ENCODE measurements at places on chromosomes 2 and 18.

DNA sequence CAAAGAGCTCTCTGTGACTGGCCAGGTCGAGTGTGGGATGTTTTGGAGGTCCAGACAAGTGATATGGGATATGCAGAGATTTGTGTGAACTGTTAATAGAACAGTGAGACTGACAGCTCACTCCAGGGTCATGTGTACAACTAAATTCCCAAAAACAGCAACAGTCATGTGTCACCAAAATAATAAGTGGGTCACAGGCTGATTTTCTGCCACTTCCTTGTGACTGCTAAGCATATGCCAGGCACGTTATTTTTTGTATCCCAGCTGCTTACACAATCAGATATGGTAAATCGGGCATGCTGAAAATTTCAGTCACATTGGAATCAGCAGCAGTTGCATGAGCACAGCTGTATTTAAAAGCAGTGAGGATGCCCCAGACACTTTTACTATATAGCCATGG lies 198.7 kb downstream of the PTGR3 start:
- DNase-seq, result no peak

GRCh38 chr2:83665154-83665553 lies 793.9 kb downstream of the SUCLG1 start:
- no peak for DNase-seq

DNA sequence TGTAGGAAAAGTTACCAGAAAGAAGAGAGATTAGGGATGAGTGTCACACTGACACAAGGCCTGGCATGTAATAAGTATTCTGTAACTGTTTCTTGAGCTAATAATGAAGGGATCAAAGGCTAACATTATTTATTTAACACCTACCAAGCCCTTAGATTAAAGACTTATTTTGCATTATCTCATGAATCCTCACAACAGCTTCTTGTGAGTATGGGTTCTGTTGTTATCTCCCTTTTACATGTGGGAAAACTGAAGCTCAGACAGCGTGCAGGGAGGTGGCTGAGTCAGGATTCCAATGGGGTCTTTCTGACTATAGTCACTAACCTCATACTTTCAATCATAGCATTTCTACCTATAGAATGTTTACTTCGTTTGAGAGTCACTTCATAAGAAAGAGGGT lies 79.0 kb upstream of the PROKR1 start:
- DNase-seq, result no peak

DNA sequence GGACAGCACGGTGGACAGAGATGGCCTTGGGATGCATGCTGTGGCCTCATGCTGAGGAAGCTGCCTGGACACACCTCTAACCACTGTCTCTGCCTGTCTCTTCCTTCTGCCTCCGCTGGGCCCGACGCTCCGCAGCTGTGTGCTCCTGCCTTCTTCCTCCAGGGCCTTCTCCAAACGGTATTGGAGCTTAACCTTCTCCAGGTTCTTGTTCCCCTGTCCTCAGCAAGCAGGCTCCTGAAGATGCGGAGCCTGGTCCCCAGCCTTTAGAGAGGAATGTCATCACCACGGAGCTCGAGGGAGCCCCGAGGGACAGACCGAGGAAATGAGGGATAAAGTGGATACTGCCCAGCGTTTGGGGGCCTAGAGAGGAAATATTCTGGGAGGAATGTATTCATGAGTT lies 155.1 kb downstream of the DYSF start:
- no peak for DNase-seq

GRCh38 chr2:109545828-109546713 lies 67.7 kb downstream of the SEPTIN10 start:
- peak; percentile 25 for DNase-seq

- DNase-seq, result peak; percentile 53
These were observed 11.6 kb upstream of the EIF2AK2 start for GRCh38 chr2:37168217-37168981.

- no peak for DNase-seq
These were observed 365.5 kb downstream of the FIGN start for GRCh38 chr2:163370169-163370886.

GRCh38 chr18:7177116-7177744 lies 53.7 kb upstream of the LRRC30 start:
- DNase-seq, result peak; percentile 51

DNA sequence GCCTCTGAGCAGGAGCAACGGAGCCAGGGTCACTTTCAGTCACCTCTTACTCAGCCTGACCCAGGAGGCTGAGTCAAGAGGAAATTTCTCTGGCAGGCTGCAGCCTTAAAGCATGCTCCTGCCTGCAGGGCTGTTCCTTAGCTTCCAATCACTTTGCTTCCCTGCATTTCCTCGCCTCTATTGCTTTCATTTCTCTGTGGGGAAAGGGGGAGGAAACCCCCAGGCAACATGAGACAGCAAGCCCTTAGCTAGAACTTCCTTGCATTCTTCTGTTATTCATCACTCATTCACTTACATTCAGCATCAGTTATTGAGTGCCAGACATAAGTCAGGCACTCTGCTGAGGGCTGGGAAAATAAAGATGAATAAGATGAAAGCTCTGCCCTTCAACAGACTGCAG lies 13.0 kb downstream of the XDH start:
- DNase-seq, result no peak

DNA sequence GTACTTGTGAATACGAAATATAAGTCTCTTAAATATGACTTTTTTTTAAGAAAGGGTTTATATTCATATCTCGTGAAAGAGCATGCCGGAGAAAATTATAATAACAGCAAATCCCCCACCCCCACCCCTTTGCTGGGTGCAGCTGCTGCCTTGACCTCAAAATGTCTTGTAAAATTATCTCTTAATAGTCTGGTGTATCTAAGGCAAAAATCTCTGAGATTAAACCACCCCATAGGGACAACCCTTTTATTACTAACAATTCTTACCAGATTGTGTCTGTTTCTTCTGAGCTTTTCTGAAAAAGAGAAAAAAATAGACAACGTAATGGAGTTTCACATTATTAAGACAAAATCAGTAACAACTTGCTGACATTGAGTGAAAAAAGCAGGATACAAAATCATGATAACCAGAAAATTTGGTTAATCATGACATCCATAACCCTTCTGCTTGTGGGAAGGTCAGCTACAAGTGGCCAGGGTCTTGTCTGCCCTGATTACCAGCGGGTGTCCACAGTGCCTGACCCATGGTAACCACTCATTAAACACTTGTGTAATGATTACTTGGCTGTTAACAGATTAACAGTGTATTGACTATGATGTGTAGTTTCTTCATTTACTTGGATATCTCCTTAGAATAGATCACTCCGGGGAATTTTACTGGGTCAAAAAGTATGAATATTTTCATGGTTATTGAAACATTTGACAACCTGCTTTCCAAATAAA lies 1.5 kb downstream of the STRADB start:
- DNase-seq, result no peak

GRCh38 chr18:50051288-50051687 lies 143.7 kb downstream of the MYO5B start:
- DNase-seq, result peak; percentile 20

DNA sequence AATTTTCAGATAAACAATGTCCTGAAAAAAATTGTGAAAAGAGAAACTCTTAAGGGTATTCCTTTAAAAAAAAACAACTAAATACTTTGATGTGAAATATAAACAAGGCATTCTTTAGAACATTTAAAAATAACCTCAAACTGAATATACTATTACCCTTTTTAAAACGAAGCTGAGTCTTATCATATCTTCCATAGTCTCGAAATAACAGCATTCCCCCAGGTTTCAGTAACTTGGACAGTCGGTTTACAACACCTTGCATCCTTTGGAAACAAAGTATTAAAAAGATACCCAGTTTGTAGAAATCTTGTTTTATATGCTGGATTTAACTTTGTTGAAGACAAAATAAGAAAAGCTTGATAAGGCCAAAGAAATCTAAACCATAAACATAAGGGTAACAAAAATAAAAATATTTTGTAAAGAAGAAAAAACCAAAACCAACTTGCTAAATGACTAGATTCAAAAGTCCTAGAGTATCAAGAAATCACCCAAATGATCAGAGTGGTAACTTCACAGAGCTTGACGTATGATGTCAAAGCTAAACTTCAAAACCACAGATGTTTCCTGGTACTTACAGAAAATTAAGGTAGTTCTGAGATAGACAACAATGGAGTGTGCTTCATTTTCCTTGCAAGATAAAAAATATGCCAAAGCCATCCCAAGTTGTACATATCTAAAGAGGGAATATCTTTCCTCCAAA lies 107.8 kb downstream of the METTL8 start:
- DNase-seq, result no peak

DNA sequence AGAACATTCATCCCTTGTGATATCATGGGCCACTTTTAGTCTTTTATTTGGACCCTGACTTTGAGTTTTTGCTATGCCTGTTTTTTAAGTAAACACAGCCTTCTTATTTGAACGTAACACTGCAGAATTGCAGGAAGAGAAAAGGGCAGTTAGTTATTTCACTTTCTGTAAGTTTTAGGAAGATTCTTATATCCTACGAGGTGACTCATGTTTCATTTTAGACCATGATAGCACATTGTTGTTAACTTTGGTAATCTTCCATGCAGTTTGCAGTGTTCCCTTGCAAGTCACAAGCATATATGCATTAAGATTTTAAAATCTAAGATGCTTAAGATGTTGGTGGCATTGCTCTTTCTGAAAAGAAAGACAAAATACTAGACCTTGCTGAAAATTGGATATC lies 128.6 kb upstream of the EPC2 start:
- DNase-seq, result no peak

DNA sequence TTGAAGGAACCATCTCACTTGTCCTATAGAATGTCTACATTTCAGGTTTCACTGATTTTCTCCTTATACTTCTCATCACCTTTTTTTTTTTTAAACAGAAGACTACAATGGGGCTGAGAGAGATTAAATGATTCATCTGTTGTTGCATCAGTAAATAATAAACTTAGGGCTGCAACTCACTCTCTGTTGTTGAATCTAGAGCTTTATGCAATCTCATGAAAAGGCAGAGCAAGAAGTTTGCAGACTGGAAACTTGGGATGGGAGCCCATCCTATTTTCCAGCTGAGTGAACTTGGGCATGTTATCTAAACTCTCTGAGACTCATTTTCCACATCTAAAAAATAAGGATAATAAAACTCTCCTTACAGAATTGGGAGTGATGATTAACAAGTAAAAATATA lies 58.4 kb downstream of the PDE1A start:
- DNase-seq, result no peak

DNA sequence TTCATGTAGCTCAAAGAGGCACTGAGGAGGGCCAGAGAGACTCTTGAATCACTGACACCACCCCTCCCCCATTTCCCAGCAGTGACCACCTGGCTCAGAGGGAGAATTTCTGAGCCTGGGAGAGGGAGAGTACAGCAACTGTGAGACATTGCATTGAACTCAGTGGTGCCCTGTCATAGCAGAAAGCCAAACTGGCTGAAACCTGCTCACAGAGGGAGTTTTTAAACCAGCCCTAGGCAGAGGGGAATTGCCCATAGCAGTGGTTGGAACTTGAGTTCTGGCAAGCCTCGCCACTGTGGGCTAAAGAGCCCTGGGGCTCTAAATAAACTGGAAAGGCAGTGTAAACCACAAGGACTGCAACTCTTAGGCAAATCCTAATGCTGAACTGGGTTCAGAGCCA lies 243.1 kb downstream of the ADCYAP1 start:
- no peak for DNase-seq

GRCh38 chr2:177758591-177759371 lies 313.8 kb downstream of the PDE11A start:
- DNase-seq, result peak; percentile 83

GRCh38 chr2:38750011-38750890 lies 910 bp downstream of the SRSF7 start:
- peak; percentile 70 for DNase-seq

GRCh38 chr2:171266102-171266501 lies 105.4 kb upstream of the TLK1 start:
- DNase-seq, result no peak
